Upper lobe of right lung (tissue), 1 donor: ENCODE measurements at places on chromosomes 7 and 10.

GRCh38 chr7:79761876-79762429, 308.5 kb upstream of the MAGI2 start:
- H3K36me3 ChIP-seq = no peaks in the 10 kb centered on the region
- no peaks in the 10 kb centered on the region for H3K4me1 ChIP-seq
- H3K4me3 ChIP-seq = no peak overlapping the region

- no peaks in the 10 kb centered on the region for H3K36me3 ChIP-seq
- no peak for DNase-seq
- H3K4me3 ChIP-seq = peak overlapping the region; percentile 93
- H3K27me3 ChIP-seq = no peaks in the 10 kb centered on the region
- H3K27ac ChIP-seq = no peak overlapping the region
Observed at GRCh38 chr10:14879928-14880193, 1.2 kb downstream of the SUV39H2 start.

- no peaks in the 10 kb centered on the region for H3K27me3 ChIP-seq
- peak overlapping the region; percentile 98 for H3K4me3 ChIP-seq
- DNase-seq = no peak
- H3K4me1 ChIP-seq = peaks cover 29% of the 10 kb centered on the region
- H3K36me3 ChIP-seq = peaks cover 42% of the 10 kb centered on the region
- no peak overlapping the region for H3K27ac ChIP-seq
Observed at GRCh38 chr7:54757711-54758110, 1.3 kb downstream of the SEC61G start.

DNA sequence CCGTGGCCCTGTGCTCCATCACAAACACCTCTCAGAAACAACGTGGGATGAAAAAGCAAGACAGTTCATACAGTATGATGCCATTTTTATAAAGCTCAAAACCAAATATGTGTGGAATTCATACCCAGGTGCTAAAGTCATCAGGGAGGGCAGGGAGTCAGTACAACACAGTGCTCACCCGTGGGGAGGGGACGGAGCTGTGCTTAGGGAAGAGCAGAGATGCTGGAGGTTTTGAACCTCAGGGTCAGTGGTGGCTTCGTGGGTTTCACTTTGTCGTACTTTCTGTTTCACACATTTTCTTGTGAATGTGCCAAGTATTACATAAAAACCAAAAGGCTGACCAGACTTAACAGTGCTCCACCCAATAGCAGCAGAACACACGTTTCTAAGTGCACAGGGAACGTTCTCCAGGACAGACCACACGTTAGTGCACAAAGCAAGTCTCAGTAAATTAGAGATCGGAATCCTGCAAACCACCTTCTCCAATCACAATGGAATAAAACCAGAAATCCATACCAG, 21.2 kb downstream of the ZMIZ2 start:
- H3K4me3 ChIP-seq = no peak overlapping the region
- no peak for DNase-seq
- peaks cover 35% of the 10 kb centered on the region for H3K4me1 ChIP-seq
- peak overlapping the region; percentile 58 for H3K27ac ChIP-seq
- no peaks in the 10 kb centered on the region for H3K27me3 ChIP-seq
- H3K36me3 ChIP-seq = peaks cover 31% of the 10 kb centered on the region

DNA sequence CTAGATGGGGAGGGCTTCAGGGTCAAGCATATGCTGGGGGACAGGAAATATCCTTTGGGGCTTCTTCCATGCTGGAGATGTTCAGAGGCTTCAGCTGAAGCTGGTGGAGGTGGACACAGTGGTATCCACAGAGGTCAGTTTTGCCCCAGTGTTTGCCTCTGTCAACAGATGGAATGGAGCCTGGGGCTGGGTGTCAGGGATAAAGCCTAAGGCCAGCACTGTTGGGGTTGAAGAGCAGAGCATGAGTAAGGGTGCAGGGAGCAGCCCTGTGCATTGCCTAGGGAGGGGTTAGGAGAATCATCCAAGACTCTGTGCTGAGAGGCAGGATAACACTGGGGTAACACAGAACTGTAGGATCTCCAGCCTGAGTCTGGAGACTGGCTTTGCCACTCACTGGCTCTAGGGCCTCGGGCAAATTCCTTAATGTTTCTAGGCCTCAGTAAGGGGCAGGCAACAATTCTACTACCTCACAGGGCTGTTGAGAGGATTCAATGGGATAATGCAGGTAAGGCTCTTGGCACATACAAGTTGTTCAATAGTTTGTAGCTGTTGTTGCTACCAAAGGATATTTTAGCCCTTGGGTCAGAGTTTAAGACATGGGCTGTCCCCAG, 21.8 kb upstream of the MYL7 start:
- DNase-seq = no peak
- H3K36me3 ChIP-seq = no peaks in the 10 kb centered on the region
- no peak overlapping the region for H3K4me3 ChIP-seq
- no peak overlapping the region for H3K27ac ChIP-seq
- H3K4me1 ChIP-seq = no peaks in the 10 kb centered on the region

- H3K27ac ChIP-seq = no peak overlapping the region
- H3K4me3 ChIP-seq = no peak overlapping the region
- H3K36me3 ChIP-seq = no peaks in the 10 kb centered on the region
- no peaks in the 10 kb centered on the region for H3K27me3 ChIP-seq
- DNase-seq = peak; percentile 48
- no peaks in the 10 kb centered on the region for H3K4me1 ChIP-seq
Observed at GRCh38 chr10:86310291-86310690, 56.3 kb downstream of the GRID1 start.

DNA sequence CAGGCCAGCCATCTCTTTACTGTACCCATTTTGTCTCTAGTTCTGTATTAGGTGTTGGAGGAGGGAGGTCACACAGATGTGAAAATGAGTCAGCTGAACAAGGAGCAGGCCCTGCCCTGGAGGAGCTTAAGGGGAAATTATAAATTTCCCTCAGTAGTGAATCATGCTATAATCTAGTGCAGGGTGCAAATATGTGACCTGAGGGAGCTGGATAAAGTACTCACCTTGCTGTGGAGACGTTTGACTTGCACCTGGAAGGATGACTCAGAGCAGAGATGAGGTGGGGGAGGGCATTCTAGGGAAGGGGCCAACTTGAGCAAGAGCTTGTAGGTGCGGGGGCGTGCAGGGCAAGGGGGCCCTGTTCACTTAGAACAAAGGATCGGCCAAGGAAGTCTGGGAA, 610.6 kb downstream of the SDK1 start:
- no peaks in the 10 kb centered on the region for H3K4me1 ChIP-seq
- no peaks in the 10 kb centered on the region for H3K27me3 ChIP-seq
- no peaks in the 10 kb centered on the region for H3K36me3 ChIP-seq
- H3K4me3 ChIP-seq = no peak overlapping the region

DNA sequence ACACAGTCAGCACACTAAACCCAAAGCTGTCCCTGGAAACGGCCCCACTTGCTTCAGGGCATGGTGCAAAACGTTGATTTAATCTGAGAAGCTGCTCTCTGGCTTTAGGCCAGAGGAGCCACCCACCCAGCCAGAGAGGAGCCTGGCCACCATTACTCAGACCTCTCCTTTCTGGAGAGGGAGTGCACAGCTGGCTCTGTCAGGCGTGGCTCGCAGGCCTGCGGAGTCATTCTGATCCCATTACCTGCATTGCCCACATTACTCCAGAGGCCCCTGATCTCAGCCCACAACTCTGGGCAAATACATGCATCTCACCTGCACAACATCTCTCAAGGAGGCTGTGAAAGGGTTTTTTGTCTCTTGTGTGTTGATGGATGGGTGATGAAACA, 370.0 kb upstream of the IGFBP3 start:
- H3K27ac ChIP-seq = no peak overlapping the region
- H3K4me1 ChIP-seq = no peaks in the 10 kb centered on the region
- H3K27me3 ChIP-seq = no peaks in the 10 kb centered on the region
- no peak for DNase-seq
- H3K36me3 ChIP-seq = no peaks in the 10 kb centered on the region

DNA sequence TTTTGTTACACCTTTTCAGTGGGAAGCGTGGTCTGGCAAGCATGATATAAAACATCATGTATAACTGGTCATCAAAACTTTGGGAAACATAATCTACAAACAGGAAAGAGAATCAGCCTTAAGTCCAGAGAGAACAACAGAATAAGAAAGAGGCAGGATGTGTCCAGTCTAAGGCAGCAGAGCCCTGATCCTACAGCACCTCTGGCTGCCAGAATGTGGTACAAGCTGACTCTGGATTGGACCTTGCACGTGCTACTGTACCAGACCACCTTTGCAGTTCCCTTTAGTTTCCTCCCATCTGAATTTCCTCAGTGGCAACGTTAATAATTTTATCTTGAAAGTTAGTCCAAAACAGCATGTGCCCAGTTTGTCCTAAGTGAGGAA, 824.6 kb upstream of the IGFBP3 start:
- no peak for DNase-seq
- no peaks in the 10 kb centered on the region for H3K36me3 ChIP-seq
- H3K4me3 ChIP-seq = no peak overlapping the region
- no peaks in the 10 kb centered on the region for H3K27me3 ChIP-seq

- H3K36me3 ChIP-seq = peaks cover 5% of the 10 kb centered on the region
- peaks cover 23% of the 10 kb centered on the region for H3K4me1 ChIP-seq
- H3K27me3 ChIP-seq = no peaks in the 10 kb centered on the region
- H3K4me3 ChIP-seq = peak overlapping the region; percentile 21
Observed at GRCh38 chr7:1060315-1061072, 16.1 kb downstream of the GPR146 start.

DNA sequence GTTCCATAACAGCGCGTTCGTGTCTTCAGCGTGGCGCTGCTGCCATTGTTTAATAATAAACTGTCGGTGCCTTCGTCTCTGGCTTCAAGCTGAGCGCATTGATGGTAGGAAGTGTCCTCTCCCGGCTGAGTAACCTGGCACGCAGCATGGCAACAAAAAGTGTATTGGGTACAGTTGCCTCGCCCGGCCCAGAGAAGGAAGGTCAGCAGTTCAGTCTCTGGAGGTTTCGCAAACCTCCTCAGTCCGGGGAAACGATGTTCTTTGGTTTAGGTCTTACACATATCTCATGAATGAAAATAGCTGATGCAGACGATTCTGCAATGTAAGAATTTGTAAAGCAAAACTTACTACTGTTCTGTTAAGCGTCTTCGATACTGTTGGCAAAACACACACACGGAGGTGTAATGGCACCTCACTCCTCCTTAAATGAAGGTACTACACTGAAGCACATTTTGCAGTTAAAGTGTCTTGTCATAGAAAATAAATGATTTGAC, 739 bp upstream of the CCDC186 start:
- peaks cover 5% of the 10 kb centered on the region for H3K36me3 ChIP-seq
- peak overlapping the region; percentile 89 for H3K27ac ChIP-seq
- H3K4me1 ChIP-seq = peaks cover 10% of the 10 kb centered on the region
- H3K27me3 ChIP-seq = no peaks in the 10 kb centered on the region
- DNase-seq = peak; percentile 83

- H3K36me3 ChIP-seq = no peaks in the 10 kb centered on the region
- DNase-seq = no peak
- no peaks in the 10 kb centered on the region for H3K4me1 ChIP-seq
- no peak overlapping the region for H3K4me3 ChIP-seq
- H3K27ac ChIP-seq = no peak overlapping the region
Observed at GRCh38 chr7:113921363-113921762, 2.6 kb upstream of the PPP1R3A start.

- H3K36me3 ChIP-seq = peaks cover 13% of the 10 kb centered on the region
- H3K27ac ChIP-seq = no peak overlapping the region
- no peak overlapping the region for H3K4me3 ChIP-seq
Observed at GRCh38 chr10:48439031-48439430, 132.6 kb downstream of the MAPK8 start.

- no peak for DNase-seq
- no peak overlapping the region for H3K4me3 ChIP-seq
- H3K27ac ChIP-seq = no peak overlapping the region
- no peaks in the 10 kb centered on the region for H3K27me3 ChIP-seq
- no peaks in the 10 kb centered on the region for H3K36me3 ChIP-seq
Observed at GRCh38 chr10:65312876-65313275, 1613.0 kb upstream of the LRRTM3 start.

DNA sequence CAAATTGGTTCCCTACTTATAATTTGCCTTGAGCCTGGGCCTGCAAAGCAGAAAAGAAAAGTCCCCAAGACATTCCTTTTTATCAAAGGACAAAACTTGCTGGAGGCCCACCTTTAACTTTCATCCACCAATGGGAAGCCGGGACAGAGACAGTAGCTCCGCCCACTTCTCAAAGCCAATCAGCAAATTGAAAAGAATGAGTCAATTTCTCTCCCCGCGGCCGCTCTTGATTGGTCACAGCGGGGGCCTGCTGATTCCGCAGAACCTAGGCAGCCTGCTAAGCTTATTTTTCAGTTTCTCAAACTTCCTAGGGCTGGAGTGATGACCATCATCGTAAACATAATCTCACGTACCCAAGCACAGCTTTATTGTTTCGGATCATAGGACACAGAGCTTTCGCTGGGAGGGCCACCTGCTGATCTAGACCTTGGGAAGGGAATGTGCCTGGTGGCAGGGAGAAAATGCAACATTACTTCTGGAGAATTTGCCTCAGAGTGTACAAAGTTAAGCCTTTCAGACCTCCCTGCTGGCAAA, at the start of gene SLC13A4:
Gene SLC13A4, minus strand, starts transcription at position 51 of the 534 bp plus-strand sequence. CDS start 690 bp downstream, outside the sequence.
- no peaks in the 10 kb centered on the region for H3K4me1 ChIP-seq
- H3K36me3 ChIP-seq = no peaks in the 10 kb centered on the region
- H3K27me3 ChIP-seq = no peaks in the 10 kb centered on the region
- no peak within 1 kb of the TSS for H3K27ac ChIP-seq
- H3K4me3 ChIP-seq = no peak within 1 kb of the TSS

DNA sequence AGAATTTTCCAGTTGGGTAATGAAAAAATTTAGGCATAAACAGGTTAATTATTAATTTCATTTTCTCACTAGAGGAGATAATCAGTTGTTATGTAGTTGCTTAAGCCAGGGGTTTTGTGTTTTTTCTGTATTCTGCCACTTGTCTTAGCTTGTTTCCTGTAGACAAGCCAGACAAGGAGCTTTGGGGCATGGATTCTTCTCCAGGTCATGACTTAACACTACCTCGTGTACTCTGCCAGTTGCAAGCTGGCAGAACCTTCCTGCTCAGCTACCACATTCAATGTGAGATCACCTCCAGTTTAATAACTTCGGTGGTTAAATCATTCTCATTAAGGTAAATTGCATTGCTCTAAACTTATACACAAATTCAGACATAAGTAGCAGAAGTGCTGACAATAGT, 1.8 kb downstream of the CCM2 start:
- H3K27me3 ChIP-seq = no peaks in the 10 kb centered on the region
- H3K36me3 ChIP-seq = no peaks in the 10 kb centered on the region
- H3K27ac ChIP-seq = no peak overlapping the region
- no peak overlapping the region for H3K4me3 ChIP-seq

GRCh38 chr10:47452495-47453140, 31.3 kb downstream of the ANXA8 start:
- no peaks in the 10 kb centered on the region for H3K36me3 ChIP-seq
- DNase-seq = peak; percentile 48
- no peaks in the 10 kb centered on the region for H3K4me1 ChIP-seq
- no peak overlapping the region for H3K4me3 ChIP-seq
- H3K27me3 ChIP-seq = no peaks in the 10 kb centered on the region
- H3K27ac ChIP-seq = no peak overlapping the region

- no peak overlapping the region for H3K4me3 ChIP-seq
- H3K27me3 ChIP-seq = no peaks in the 10 kb centered on the region
- no peak for DNase-seq
- H3K4me1 ChIP-seq = no peaks in the 10 kb centered on the region
Observed at GRCh38 chr7:52719677-52720076, 315.8 kb upstream of the POM121L12 start.

GRCh38 chr10:98478430-98479222, 31.9 kb upstream of the HPS1 start:
- no peaks in the 10 kb centered on the region for H3K4me1 ChIP-seq
- no peak for DNase-seq
- H3K4me3 ChIP-seq = no peak overlapping the region
- no peak overlapping the region for H3K27ac ChIP-seq
